Psoas muscle (tissue), 8 donors: ENCODE measurements at places on chromosomes 7 and 10. TPM values are rescaled to one million over a fixed set of nuclear protein-coding genes. Genes with fewer than 3 reads are reported as not detected.

DNA sequence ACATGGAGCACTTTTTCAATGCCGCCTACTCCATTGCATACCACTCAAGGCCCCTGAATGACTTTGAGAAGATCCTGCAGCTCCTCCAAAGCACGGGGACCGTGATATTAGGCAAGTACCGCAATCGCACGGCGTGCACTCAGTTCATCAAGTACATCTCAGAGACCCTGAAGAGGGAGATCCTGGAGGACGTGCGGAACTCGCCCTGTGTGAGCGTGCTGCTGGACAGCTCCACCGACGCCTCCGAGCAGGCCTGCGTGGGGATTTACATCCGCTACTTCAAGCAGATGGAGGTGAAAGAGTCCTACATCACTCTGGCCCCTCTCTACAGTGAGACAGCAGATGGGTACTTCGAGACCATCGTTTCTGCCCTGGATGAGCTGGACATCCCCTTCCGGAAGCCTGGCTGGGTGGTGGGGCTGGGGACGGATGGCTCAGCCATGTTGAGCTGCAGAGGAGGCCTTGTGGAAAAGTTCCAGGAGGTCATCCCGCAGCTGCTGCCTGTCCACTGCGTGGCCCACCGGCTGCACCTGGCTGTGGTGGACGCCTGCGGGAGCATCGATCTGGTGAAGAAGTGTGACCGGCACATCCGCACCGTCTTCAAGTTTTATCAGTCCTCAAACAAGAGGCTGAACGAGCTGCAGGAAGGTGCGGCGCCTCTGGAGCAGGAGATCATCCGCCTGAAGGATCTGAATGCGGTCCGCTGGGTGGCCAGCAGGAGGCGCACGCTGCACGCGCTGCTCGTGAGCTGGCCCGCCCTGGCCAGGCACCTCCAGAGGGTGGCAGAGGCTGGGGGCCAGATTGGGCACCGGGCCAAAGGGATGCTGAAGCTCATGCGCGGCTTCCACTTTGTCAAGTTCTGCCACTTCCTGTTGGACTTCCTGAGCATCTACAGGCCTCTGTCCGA is 12.7 kb upstream of the ATP6V0E2 start:
- DNase-seq, result no peak

STAG3 gene
- 0.82 TPM for total RNA-seq

CDK14 gene
- 16.6 TPM for total RNA-seq

LRMDA gene
- total RNA-seq, result 2.5 TPM

GRCh38 chr7:69177941-69178494 is 420.3 kb upstream of the AUTS2 start:
- DNase-seq, result no peak

GRCh38 chr10:95517536-95518454 is 43.4 kb downstream of the SORBS1 start:
- DNase-seq, result no peak

- DNase-seq, result no peak
Measured at GRCh38 chr7:73451780-73452398, 18.3 kb downstream of the FZD9 start.

DNA sequence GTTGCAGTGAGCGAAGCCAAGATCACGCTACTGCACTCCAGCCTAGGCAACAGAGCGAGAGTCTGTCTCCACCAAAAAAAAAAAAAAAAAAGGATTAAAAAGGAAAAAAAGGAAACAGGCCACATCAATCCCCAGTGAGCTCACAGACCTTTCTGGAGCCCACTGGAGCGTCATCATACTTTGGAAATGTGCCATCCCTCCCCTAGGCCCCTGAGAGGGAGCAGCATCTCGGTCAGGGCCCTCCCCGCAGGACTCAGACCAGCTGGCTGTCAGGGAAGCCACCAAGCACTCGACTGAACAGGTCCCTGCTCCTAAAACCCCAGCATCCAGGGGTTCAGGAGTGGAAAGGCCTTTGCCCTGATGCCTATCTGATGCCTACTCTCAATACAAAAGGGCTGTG is 97.9 kb upstream of the SH2B2 start:
- DNase-seq, result no peak

GRCh38 chr10:110265573-110266193 is 39.0 kb downstream of the SMNDC1 start:
- no peak for DNase-seq

CHAT gene
- total RNA-seq, result not detected

CALHM1 gene
- not detected for total RNA-seq

ATP6V0A4 gene
- total RNA-seq, result not detected

DNA sequence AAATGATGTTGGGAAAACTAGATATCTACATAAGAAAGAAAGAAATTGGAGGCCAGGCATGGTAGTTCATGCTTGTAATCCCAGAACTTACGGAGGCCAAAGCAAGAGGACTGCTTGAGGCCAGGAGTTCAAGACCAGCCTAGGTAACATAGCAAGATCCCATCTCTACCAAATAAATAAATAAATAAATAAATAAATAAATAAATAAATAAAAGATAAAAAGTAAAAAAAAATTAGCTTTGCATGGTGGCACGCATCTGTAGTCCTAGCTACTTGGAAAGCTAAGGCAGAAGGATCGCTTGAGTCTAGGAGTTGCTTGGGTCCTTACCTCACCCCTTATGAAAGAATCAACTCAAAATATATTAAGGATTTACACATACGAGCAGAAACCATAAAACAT is 193.5 kb upstream of the NOBOX start:
- no peak for DNase-seq

DNA sequence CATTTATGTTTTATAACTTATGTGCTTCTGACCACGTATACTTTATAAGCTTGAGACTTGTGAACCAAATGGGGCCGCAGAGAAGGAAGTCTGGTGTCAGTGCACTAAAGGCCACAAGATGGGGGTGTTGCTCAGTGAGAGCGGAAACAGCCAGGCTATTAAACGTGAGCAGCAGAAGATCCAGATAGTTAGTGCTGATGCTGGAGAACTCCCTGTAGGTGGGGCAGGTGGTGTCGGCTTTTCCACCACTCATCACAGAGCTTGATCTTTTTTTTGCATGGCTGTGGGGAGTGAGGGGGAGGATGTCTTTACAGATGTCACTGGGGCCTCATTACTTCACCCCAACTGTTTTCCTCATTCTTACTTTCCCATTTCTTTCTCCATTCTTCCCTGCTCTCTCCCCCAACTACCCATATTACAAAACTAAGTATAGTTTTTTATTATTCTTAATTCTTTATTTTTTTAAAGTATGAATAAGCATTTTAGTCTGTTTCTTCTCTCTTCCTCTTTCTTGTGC is 34.7 kb downstream of the ACADSB start:
- DNase-seq, result no peak

DKK1 gene
- 0.17 TPM for total RNA-seq

- no peak for DNase-seq
Measured at GRCh38 chr10:1384026-1384425, 327.8 kb downstream of the WDR37 start.

GRCh38 chr10:96416643-96417042 is 57.8 kb upstream of the OPALIN start:
- DNase-seq, result peak; percentile 35

GRCh38 chr10:109892931-109893330 is 30.4 kb downstream of the XPNPEP1 start:
- DNase-seq, result peak; percentile 59

DNA sequence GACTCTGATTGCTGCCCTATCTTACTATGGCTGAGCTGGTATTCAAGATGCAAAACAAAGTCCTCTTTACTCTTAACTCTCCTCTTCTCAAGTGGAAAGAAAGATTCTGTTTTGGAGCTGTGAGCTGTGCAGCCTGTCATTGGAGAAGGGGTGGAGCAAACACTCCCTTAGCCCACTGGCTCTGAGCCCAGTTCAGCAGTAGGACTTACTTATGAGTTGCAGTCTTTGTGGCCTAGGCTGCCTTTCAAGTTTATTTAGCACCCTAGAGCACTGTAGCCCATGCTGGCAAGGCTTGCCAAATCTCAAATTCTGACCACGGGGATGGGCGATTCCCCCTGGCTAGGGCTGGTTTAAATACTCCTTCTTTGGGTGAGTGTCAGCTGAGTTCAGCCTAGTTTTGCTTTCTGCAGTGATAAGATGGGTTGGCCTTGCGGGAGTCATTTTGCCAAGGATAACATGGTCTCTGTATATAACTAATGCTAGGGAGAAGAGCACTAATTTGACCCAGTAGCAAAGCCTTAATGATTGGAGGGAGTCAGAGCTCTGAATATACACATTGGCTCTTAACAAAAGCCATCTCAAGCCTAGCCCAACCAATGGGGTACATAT is 110.2 kb downstream of the MYO3A start:
- no peak for DNase-seq

DNA sequence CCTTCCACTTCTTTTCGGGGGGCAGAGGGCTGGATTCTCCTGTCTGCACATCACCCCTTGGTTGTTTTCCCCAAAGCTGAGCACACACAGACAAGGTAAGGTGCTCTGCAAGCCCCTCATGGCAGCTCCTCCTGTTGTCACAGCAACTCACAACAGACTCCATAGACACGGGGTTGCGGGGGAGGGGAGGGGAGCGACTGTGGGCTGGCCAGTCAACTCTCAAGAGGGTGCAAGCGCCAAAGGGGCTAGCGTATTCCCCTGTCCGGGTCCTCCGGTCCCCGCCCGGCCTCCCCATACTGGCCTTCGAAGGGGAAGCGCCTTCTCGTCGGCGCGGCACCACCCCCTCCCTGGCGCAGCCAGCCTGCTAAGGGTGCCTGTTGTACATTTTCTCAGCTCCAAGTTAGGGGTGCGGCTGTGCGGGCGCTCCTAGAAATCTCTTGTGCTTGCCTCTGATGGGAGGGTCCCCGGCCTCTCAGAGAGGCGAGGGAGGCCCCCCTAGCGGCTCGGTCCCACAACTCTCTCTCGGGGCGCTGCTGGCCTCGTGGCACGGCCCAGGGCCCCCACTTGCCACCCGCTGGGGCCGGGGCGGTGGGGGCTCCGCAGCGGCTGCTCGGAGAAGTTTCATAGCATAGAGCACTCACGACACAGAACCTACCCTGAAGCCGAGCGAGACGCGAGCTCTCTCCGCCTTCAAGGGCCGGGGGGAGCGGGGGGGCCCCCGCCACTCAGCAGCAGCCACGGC is 498 bp downstream of the RHOBTB1 start:
- DNase-seq, result peak; percentile 79

DNA sequence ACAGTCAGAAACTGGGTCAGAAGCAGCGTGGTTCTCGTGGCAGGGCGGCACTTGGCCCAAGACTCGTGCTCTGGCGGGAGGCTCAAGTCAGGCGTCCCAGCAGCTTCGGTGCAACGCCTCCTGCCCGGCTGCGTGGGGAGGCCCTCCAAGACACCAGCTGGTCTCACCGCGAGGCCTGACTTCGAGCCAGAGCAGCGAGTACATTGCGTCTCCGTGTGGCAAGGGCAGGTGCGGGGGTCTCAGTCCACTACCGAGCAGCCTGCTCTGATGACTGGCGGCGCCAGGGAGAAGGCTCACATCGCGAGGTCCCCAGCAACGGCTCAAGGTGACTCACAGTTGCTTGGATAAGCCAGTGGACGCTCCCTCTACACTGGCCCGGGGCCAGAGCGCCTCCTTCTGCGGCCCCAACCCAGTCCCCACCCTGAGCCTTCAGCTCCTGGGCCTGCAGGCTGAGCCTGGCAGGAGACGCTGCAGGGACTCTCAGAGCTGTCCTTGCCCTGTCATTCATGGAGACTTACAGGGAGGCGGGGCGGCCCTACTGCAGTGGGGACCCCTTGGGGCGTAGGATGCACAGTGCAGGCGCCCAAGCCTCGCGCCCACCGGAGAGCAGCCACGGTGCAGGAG is 41.9 kb upstream of the PRKAR1B start:
- DNase-seq, result peak; percentile 76

DOCK1 gene
- 11.3 TPM for total RNA-seq

DNA sequence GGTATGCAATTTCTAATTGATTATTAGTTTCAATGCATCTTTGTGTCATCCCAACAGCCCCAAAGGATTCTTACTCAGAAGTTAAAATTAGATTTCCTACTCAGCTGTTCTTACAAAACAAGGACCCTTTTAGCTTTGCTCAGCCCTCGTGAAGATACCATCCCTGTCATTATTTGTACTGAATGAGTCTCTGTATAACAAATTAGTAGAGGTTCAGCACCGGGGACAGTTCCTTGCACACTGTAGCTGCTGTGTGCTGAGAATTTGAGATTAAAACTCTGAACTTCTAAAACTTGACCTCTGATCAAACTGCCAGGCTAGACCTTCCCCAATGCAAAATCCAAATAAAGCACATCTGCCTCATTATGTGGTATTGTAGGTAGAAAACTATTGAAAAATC is 299.1 kb downstream of the LHFPL3 start:
- no peak for DNase-seq

GRCh38 chr7:131381069-131381838 is 53.6 kb downstream of the MKLN1 start:
- no peak for DNase-seq

GRCh38 chr10:95434583-95434982 is 126.6 kb downstream of the SORBS1 start:
- DNase-seq, result no peak

DNA sequence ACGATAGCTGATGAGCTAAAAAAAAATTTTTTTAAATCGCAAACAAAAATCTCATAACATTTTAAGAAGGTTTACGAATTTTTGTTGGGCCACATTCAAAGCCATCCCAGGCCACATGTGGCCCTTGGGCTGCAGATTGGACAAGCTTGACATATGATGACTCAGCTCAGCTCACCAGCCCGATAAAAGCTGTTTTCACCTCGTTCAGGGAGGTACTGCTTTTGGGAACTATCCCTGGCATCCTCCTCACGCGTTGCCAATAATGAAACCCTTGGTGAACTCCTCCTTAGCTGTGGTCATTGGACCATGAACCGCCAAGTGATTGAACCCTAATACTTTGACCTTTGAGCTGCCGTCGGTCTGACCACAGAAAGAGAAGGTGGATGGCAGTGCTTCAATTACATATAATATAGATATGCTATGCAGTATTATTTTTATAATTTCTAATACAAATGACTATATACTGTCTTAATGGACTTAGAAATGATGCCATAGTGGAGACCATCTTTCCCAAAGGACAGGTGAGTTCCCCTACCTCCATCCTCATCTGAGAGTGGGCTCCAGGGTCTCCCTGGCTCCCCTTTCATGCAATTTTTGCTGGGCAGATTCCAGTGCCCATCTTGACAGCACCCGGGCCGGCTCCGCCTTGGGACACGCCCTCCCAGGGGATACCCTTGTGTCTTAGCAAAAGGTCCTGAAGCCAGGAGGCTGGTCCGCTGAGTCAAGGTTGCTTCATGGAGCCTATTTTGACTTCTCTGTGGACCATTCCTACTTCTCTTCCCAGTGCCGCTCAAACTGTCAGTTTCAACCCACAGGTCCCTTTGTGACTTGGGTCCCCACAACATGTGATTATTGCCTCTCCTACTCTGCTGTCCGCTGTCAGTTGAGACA is 707.2 kb downstream of the PARD3 start:
- no peak for DNase-seq

GRCh38 chr7:33836797-33837355 is 68.5 kb upstream of the BMPER start:
- DNase-seq, result no peak

DNA sequence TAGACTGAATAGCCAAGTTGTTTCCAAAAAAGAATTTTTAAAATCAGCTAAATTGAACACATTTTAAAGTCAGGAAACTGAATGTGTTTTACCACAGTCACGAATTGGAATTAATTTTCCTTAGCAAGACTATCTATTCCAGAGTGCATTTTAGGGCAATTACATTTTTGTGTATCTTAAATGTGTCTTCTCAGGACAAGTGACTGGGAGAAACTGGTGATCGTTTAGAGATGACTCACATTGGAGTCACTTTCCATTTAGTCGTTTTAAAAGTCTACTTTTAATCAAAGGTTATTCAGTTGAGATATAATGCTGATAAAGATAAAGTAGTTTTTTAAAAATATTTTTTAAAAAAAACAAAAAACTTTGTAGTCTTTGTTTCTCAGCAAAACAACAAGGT is 191.7 kb upstream of the SLC26A5 start:
- no peak for DNase-seq

GRCh38 chr10:13231808-13232207 is 2.4 kb downstream of the UCMA start:
- no peak for DNase-seq
